Activated CD4-positive, alpha-beta T cell treated with anti-CD3 and anti-CD28 coated beads, Interleukin-10, Interleukin-2, amounts not matched to agents 100 ng/mL and 50 ng/mL, durations not matched to agents 16 hours and 8 hours (primary cell): ENCODE measurements at places on chromosomes 16 and 17.

- DNase-seq: peak; percentile 19
Measured at GRCh38 chr17:74545843-74546230, at the start of gene CD300C. CD300C (minus strand) TSS chr17:74546115; CDS start chr17:74545782, 333 bp downstream.

- DNase-seq: peak; percentile 57
Measured at GRCh38 chr17:75087558-75088453, at the start of gene SLC16A5. SLC16A5 (plus strand) TSS chr17:75087954; CDS start chr17:75093637, 5,683 bp downstream.

GRCh38 chr17:71114911-71115668 lies 945.8 kb downstream of the KCNJ2 start:
- DNase-seq: no peak

DNA sequence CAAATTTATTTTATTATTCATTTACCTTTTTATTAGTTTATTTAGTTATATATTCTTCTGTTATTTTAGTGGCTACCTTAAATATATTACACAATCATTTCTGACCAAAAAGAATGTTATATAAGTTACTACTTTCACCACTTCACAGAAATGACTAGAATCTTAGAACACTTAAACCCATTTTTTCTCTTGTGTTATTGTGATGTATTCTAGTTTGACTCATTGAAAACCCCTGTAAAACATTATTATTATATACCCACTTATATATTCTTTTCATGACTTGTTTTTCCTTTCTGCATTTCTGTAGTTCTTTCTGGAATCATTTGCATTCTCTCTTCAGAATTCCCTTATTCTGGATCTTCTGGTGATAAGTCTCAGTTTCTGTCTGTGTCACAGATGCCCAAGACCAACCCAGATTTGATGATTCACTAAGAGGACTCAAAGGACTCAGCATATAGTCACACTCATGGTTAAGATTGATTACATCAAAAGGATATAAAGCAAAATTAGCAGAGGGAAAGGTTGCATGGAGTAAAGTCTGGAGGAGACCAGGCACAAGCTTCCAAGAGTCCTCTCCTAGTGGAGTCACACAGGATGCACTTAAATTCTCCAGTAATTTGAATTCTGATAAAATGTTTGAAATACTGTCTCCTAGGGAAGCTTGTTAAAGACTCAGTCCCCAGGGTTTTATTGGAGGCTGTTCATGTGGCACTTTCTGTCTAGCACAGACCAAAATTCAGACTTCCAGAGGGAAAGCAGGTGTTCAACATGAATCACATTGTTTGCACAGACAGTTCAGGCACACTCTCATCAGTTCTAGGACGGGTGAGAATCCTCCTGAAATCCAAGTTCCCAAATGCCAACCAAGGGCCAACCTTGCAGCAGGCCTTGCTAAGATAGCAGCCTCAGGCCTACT lies 7.7 kb downstream of the GINS3 start:
- DNase-seq: peak; percentile 13

DNA sequence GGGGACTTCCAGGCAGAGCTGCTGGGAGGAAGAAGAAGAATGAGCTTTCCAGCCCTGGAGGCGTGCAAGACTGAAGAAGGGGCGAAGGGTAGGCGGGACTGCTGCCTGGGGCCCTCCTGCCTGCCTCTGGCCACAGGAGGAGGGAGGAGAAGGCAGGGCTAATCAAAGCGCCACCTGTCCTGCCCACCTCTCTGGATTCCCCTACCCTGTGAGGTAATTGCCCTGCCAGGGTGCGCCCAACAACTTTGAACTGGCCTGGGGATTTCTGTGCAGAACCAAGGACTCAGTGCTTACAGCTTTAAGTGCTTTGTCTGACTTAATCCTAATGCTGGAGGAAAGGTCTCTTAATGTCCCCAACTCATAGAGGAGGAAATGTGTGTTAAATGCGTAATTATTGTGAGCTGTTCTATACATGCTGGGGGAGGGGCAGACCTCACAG lies at the start of gene NOXO1:
TSS of gene NOXO1 (minus strand) at position 72 of the 439 bp plus-strand sequence. CDS start 290 bp downstream, outside the sequence.
- DNase-seq: no peak

- no peak for DNase-seq
Measured at GRCh38 chr17:81067391-81067811, 32.5 kb downstream of the BAIAP2 start.

DNA sequence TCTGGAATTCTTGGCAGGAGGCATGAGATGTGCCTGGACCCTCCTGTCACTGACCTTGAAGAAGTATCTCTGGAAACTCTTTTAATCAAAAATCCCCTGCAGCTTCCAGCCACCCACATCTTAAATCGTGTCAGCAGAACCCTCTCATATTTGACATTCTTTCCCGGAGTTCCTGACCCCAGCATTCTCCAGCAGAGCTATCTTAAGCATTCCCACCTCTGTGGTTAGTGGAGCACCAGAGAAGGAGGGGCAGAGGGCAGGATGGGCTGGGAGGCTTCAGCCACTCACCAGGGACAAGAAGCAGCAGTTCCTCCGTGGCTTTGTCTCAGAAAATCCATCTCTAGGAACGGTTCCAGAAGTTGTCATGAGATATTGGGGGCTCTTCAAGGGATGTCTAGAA lies 149.9 kb downstream of the RGS9 start:
- no peak for DNase-seq
